ENCODE measurements at places on chromosomes 6 and 20.

DNA sequence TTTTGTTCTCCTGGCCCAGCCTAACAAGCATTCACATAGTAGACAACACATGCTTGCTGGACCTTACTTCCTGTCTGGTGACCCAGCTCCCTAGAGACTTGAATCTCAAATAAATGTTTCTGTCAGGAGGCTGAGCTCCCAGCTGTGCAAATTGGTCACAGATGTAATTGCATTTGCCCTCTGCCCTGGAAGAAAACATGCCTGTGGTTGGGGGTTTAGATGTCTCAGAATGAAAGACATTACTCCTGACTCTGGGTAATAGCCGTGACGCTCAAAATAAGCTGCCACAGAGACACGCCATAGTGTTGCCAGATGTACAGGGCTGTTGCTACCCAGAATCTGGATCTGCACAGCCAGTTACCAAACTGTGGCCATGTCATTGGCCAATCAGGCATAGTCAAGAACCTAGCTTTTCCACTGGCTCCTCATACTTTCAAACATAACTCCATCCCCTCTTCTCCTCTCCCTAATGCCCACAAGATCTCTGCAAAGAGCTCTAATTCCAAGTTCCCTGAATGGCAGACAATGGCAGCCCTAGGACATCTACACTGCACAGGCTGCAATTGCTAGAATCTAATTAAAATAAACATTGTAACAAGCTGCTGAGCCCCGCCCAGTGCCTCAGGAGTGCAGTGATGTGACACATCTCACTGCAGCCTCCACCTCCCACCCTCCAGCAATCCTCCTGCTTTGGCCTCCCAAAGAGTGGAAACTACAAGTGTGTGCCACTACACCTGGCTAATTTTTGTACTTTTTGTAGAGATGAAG, 32.8 kb upstream of the GMPR start:
- DNase-seq: peak; percentile 73

GRCh38 chr6:122143813-122144601, 255.4 kb upstream of the HSF2 start:
- DNase-seq: no peak

DNA sequence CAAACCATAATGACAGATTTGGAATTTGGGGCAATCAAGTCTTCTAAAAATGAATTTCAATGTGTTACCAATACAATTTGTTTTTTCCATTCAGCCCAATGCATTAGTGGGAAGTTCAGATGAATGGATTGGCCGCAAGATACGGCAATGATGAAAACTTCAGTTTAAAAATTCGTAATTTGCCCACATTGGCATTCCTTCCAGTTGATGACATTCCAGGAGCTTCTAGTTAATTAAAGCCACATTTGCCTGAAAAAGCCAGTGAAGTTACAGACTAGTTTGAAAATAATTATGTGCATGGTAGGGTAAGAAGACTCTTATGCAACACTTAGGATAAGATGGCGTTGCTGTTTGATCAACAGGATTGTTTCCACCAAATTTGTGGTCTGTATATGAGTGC, 46.2 kb downstream of the NHLRC1 start:
- DNase-seq: no peak

DNA sequence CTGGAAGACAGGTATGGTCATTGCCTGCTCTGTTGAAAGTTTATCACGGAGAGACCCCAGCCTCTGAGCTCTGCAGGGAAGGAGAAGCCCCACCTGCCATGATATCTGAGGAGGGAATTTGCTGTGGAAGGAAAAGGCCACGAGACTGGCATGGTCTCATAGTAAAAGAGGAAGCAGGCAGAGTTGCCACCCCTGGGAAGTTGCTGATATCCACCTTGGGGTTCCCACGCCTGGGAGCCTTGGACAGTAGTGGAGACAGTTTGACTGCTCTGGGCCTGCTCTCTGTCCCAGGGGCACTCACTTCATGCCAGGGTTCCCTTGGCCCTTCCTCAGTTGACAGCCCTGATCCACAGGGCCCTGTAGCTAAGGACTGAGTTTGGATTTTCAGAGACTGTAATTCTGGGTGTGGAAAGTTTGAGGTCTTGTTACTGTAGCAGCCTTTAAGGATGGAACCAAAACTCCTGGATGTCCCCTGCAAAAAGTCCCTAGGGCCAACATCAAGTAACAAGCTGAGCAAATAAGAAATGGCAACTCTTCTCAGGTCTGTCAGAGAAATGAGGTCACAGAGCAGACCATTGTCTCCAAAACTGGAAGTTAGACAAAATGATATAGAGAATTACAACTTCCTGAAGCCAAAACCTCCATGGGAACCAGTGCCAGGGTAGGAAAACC, 6.9 kb upstream of the SIRPB1 start:
- DNase-seq: no peak

DNA sequence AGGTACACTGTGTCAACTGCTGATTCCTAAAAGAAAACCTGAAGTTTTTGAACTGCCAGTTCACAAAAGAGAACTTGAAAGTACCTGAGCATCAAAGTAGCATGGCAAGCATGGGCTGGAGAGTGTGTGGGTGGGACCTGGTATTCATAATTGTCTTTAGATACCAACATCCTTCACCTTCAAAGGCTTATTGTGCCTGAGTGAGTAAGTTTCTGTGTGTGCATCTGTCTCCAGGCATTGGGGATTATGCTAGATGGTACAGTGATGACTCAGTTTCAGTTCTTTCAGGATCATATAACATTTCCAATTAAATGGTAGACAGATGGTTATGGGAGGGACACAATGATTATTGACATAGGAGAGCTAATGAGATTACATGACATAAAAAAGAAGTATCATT, 238.5 kb downstream of the ZFAND3 start:
- DNase-seq: peak; percentile 11

DNA sequence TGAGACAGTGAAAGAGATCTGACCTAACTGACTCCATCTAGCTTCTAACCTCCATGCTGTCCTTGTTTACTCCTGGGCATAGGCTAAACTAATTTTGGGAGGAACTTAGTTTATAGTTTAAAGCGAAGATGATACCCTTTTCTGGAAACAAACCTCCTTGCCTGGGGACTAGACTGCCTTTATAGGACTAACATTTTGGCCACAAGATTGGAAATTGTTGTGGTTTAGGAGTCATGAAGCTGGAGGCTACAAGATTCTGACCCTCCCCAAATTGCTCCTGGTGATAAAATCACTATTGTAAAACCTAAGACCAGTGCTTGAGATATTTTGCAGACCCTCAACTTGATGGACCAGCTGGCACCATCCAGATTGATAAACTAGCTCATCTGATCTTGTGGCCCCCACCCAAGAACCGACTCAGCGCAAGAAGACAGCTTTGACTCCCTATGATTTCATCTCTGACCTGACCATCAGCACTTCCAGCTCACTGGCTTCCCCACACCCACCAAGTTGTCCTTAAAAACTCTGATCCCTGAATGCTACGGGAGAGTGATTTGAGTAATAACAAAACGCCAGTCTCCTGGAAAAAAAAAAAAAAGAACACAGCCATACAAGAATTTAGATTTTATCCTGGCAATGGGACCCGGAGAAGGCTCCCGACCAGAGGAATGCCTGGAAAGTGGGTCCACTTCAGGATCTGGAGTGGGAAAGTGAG, 63.0 kb downstream of the ABHD12 start:
- DNase-seq: no peak

DNA sequence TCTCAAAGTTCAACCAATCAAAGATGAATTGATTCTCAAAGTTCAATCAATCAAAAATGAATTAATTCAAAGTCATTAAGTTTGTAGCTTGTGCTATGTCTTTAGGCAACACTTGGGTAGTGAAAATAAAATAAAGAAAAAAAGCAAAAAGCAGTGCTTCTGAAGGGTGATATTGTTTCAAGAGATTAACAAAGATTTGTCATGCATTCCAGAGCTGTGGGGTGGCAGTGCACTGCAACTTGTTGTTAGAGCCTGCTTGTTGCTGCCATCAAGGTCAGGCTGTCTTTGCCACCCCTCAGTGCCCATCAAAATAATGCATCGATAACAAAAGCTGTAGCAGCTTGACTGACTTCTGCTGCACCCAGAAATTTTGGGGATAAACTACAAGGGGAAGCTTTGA, 128.6 kb downstream of the RNF144B start:
- DNase-seq: no peak

DNA sequence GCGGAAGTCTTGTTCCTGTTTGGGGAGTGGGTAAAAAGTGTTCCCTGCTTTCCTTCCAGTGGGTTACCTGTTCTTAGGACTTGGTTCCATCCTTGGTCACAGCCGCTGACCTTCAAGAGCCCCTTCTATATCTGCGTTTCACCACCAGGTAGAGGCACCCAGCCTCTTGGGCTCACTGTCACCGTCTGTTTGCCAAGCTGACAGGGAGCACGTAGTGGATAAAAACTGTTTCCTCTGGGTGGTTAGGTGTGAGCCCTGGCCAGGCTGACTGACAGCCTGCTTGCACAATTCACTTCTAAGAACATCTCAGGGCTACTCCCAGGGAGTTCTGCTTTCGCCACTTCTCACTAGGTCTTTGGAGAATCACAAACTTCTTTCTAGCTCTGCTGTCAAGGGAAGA, 1.8 kb upstream of the JPH2 start:
- no peak for DNase-seq

DNA sequence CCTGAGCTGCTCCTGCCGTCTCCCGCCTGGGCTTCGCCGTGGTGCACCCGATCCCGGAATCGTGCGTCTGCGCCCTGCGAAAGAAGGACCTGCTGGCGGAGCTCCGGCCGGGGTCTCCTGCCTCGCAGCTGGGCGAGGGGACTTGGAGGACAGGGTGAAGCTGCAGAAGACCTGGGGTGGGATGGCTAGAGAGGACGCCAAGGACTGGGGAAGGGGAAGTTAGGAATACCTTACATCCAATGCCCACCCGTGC, 150.2 kb downstream of the PRL start:
- no peak for DNase-seq

GRCh38 chr20:46025376-46025783, 3.6 kb upstream of the SLC12A5 start:
- no peak for DNase-seq

DNA sequence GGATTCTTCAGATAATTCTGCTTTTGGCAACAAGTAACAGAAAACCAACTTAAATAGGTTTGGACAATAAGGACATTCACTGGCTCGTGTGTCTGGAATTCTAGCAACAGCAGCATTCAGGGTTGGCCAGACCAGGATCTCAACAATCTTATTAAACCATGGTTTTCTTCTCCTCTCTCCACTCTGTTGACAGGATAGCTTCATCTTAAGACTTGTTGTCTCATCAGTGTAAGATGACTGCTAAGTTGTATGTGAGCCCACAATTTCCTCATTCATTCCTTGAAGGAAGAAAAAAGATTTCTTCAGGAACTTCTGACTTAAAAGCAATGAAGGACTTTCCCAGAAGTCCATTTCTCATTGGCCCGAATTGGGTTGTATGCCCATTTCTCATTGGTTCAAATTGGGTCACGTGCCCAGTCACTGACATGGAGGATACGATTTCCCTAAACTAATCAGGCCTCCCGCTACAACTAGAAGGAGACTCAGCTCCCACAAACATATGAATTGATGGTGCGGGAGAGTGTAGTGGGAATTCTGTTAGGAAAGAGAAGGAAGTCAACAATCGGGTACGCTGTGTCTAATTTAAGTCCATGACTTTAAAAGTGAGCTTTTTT, 83.7 kb downstream of the SLC22A3 start:
- peak; percentile 73 for DNase-seq

- DNase-seq: peak; percentile 64
Observed at GRCh38 chr6:70107852-70108629, 194.8 kb downstream of the COL9A1 start.

DNA sequence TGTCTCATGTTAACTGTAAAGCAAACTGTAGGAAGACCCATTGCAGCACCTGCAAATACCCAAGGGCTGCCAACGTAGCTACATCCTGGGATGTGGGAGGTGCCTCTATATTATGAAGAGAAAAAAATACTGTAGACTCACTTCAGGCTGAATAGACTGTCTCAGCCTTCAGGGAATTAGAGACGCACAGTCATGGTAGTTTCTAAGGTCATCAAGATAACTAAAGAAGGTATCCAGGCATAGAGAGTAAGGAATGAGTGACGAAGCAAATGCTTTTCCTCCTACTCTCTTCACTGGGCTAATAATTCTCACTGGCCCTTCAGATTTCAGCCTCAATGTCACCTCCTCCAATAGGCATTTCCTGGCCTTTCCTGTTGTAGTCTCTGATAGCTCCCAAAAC, 121.6 kb upstream of the ECI2 start:
- DNase-seq: peak; percentile 9

- DNase-seq: no peak
Observed at GRCh38 chr20:62015540-62016288, 50.0 kb downstream of the TAF4 start.

DNA sequence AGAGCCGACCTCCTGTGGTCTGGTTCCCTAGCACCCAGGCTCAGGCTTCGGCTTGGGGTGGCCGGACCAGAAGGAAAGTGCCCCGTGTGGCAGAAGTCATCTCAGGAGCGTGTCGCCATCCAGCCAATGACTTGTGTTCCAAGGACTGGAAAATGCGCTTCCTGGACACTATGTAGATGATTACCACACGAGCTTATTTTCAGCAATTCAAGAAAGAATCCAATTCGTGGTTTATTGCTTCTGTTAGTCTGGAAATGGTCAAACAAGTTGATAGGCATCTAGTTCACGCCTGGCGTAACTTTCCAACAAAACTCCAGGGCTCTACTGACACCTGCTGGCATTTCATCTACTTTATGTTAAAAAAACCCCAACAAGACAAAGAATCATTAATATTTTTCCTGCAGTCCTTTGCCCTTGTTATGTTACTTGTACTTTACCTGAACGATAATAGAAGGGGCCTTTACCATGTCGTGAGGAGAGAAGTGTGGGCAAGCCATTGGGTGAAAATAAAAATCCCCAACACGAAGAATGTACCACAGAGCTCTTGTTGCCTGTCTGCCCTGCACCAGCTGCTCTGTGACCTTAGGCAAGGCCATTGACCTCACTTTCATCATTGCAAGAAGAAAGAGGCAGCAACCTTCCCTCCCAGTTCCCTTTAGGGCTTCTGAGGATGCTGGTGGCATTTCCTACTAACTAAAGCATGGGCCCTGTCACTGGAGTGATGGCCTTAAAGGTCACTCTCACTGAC, 154.7 kb upstream of the LAMP5 start:
- peak; percentile 82 for DNase-seq

DNA sequence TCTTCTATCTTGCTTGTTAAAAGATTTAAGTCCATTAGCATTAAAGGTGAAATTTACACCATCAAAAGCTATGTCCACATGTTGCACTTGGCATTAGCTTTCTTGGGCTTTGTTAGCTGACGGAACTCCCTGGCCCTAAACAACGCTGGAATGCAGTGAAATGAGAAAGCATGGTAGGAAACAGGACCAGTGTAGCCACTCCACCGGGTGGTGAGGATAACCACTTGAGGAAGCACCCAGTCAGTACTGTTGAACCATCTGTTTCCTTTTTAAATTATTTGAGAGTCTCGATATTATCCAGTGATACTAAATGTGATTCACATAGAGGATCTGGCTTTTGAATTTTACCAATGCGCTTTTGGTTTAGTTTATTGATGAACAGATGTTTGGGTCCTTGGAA, 374.9 kb upstream of the NOX3 start:
- DNase-seq: no peak

- DNase-seq: no peak
Observed at GRCh38 chr6:160532315-160532714, 131.8 kb downstream of the LPA start.

GRCh38 chr20:62782149-62782892, 14.0 kb upstream of the MRGBP start:
- DNase-seq: no peak

Measured in fibroblast of pulmonary artery (primary cell).